ENCODE measurements at places on chromosomes 7 and 10. TPM values are rescaled to one million over a fixed set of nuclear protein-coding genes. Genes with fewer than 3 reads are reported as not detected.

Gene HOGA1
- 25.6 TPM for total RNA-seq

Gene SPACDR
- not detected for total RNA-seq

Gene ZNF32
- 56.1 TPM for total RNA-seq

Gene AGAP9
- total RNA-seq, result 4.5 TPM

Gene FRAT1
- 3.3 TPM for total RNA-seq

Gene ZFYVE27
- total RNA-seq, result 16.1 TPM

Gene GPNMB
- 137 TPM for total RNA-seq

Gene ITGB8
- 4.9 TPM for total RNA-seq

Gene AQP1
- 353 TPM for total RNA-seq

Gene NUTM2A
- 2.3 TPM for total RNA-seq

Gene CYREN
- total RNA-seq, result 31.4 TPM

Gene SFMBT2
- 7.9 TPM for total RNA-seq

Gene PNLIPRP1
- total RNA-seq, result not detected

Gene RADIL
- total RNA-seq, result 7.7 TPM

Gene ANKRD7
- total RNA-seq, result 1.1 TPM

Gene CDK14
- 37.9 TPM for total RNA-seq

Gene NRG3
- 0.70 TPM for total RNA-seq
